ENCODE measurements at places on chromosomes 6 and 20.

- DNase-seq, result no peak
Measured at GRCh38 chr20:3727401-3728021, 5.0 kb upstream of the HSPA12B start.

GRCh38 chr6:18078866-18079265, 43.6 kb downstream of the NHLRC1 start:
- no peak for DNase-seq

- DNase-seq, result no peak
Measured at GRCh38 chr6:157014871-157015270, 237.7 kb downstream of the ARID1B start.

DNA sequence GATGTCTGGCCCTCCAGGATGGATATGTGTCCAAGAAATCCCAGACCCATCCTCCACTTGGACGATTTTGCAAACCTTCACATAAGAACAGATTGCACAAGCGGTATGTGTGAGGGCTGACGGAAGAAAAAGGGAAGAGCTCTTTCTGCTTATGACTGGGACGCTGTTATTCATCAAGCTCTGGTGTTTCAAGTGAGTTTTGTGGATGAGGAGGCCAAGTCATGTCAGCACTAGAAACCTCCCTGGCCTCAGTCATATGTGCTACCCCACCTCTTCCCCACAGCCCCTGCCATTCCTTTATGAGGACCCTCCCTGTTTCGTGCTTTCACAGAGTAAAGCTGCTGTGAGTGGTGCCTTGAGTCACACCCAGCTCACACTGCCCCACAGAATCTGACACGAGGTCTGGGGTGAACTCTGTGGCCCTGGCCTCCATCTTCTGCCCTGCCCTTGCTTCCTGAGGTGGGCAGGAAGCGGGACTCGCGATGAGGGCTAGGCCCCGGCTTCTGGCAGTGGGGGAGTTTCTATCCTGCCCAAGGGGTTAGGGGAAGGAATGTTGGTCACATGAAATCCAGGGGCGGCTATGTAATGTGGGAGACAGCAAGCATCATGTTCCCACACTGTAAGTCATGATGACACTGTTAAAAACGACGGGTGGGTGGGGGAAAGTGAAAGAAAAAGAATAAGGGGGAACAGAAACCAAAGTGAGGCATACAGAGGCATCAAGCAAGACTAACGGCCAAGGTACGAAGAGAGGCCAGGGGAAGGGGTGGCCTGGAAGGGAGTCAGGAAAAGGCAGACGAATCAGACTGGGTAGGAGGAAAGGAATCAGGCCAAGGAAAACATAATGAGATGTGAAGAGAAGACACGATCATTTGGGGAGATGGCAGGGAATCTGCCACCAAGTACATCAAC, 78.1 kb downstream of the PRDM1 start:
- no peak for DNase-seq

GRCh38 chr6:88445188-88445965, 279.2 kb upstream of the CNR1 start:
- no peak for DNase-seq

GRCh38 chr20:56986931-56987720, 279.3 kb downstream of the BMP7 start:
- DNase-seq, result no peak

DNA sequence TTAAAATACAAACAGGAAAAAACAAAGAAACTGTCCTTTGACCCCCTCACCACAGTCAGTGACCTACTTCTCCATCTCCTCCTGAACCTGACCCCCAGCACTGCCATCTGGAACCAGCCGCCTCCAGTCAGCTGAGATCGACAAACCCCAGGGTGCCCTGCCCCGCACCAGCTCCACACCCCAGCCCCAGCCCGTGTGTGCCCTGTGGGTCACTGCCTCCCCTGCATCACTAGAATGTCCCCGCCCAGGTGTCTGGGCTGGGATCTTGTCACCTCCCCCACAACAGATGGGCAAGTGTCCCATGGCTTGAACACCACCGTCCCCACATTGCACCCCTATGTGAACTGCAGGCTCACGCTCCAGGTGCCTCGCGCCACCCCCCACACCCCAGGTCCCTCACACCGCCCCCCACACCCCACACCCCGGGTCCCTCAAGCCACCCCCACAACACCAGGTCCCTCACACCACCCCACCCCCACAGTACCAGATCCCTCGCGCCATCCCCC, 13.3 kb downstream of the TAF4 start:
- no peak for DNase-seq

- no peak for DNase-seq
Measured at GRCh38 chr6:36119209-36119608, 11.1 kb upstream of the MAPK13 start.

DNA sequence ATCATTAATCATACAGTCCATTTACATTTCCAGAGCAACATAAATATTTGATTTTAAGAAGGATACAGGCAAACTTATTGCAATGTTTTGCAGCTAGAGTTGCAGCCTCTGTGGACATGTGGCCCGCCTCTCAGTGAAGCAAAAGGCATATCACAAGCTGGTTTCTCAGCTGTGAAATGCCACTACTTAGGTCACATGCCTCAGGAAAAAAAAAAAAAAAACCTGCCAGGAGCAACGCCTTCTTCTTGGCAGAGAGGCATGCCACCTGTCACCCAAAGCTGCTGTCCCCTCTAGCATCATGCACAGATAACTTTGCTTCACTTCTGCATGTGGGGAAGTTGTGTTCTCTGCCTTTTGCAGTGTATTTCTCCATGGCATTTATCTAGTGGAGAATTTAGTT, 18.5 kb downstream of the GRM1 start:
- DNase-seq, result no peak

GRCh38 chr6:82045965-82046756, 201.4 kb downstream of the IBTK start:
- DNase-seq, result no peak

DNA sequence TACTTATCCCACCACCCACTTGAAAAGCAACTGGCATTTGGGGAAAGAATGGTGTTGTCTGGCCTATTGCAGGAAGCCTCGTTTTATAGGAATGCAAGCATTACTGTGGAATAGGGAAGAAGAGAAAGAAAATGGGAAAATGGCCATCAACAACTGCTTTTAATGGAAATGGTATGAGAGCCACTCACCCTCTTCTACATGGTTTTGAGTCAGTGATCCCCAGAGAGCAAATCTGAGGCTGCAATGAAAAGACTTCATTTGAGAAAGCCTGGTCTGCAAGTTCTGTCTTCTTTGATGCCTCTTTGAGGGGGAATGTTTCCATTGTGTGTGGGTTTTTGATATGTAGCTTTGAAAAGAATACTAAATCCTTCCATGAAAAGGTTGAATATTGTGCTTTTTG, 172.3 kb upstream of the HDDC2 start:
- DNase-seq, result no peak

GRCh38 chr6:100432136-100432535, 32.6 kb downstream of the SIM1 start:
- DNase-seq, result no peak

DNA sequence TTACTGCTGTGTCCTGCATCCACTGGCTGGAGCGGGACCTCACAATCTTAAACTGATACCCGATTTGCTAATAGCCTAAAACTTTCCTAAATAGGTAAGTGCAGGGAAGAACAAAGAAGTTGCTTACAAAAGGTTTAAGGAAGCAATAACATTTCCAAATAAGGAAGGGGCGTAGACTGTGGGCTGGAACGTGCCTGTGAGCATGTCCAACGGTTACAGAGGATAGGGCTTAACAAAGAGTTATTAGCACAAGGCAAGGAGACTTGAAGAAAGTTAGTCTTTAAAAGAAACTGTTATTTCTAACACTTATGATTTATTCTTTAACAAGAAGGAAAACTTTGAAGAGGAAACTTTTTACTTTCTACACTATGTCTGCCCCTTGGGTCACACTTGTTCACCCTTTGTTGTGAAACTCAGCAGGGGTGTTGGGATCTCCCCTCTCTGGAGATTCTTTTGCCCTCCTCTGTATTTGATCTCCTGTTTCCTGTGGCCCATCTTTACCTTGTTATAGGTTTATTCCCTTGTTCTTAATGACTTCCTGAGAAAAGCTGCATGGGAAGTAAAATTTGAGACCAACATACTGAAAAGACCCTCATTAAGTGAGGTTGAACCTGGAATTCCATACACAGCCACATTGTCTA, 28.7 kb downstream of the KAT14 start:
- DNase-seq, result no peak

Data from HuH-7 (cell line).